ENCODE measurements at places on chromosomes 2 and 18. TPM values are rescaled to one million over a fixed set of nuclear protein-coding genes. Genes with fewer than 3 reads are reported as not detected.
A peak's percentile ranks its signal among the peaks of the same experiment; 100 is the strongest.

DNA sequence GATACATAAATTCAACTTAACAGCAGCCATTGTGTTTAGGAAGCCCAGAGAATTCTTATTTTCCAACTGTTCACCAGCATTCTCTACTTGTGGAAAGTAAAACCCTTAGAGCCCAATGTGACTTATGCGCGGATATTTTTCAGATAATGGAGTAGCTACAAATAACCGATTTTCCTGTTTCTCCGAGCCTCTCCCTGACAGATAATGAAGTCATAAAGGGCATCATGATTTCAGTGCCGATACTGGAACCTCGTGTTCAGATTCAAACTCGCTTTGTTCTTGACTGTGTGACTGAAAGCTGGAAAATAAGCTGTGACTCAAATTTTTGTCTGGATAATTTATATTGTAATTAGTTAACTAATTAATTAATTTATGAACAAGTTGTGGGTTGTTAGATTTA lies 228.2 kb downstream of the VAPA start:
- no peak for DNase-seq

DNA sequence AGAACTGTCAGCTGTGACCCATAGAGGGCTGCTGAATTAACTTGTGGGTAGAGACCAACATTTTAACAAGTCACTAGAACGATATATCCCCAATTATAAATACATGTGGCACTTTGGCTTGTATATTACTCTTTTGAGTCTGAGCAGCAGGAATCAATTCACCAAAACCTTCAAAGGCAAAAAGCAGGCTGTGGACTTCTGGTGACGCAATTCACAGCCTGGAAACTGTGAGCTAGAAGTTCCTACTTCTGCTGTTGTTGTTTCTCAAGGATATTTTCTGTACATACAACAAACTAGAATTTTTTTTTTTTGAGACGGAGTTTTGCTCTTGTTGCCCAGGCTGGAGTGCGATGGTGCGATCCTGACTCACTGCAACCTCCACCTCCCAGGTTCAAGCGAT lies 37.3 kb downstream of the PTCD3 start:
- no peak for DNase-seq

DNA sequence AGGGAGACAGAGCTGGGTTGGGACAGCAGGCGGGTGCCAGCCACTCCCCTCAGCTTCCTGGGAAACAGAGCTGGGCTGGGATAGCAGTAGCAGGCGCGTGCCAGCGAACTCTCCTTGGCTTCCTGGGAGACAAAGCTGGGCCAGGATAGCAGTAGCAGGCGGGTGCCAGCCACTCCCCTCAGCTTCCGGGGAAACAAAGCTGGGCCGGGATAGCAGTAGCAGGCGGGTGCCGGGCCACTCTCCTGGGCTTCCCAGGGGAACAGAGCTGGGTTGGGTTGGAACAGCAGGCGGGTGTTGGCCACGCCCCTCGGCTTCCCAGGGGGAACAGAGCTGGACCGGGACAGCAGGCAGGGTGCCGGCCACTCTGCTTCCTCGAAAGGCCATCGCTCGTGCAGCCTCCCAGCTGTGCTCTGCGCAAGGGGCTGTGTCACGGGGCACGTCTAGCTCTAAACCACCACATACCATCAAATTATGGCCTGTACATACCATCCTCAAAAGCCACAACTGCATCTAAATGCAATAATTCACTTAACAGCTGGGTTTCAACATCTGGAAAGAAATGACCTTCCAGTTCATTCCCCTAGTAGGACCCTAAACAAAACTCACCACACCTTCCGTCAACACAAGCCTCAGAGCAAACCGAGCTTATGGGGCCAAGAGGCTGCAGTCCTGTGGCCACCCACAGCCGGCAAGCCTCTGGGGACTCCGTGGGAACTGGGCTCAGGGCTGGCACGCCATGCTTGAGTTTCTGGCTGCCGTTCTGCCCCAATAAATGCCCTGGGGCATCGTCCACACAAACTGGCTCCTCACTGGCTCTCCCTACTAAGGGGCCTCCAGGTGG lies 228.3 kb downstream of the TWIST2 start:
- no peak for DNase-seq

DNA sequence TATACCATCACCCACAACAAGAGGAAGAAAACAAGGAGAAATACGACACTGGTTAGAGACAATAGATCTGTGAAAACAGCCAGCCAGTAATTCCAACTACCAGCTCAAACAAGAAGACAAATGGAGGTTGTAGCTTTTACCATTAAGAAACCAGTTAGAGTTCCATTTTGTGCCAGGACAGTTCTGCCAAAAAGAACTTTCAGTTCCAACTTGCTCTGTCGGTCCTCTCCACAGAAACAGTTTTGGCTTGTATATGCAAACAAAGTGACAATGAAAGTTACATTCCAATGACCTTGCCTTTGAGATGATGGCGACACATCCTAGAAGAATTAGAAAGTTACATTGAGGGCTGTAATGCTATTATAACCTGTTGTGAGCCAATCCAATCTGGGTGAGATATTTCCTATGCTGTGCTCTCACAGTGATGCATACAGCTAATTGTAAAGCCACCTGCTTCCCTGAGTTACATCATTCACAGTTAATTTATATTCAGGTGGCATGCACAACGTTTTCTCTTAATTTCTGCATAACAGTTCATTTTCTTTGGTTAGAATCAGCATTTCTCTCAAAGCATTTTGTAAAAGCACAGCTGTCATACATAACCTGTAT lies 1378.4 kb upstream of the PIK3C3 start:
- DNase-seq, result no peak

- no peak for DNase-seq
These were observed 139.6 kb upstream of the DCC start for GRCh38 chr18:52200406-52200805.

GRCh38 chr2:60839126-60839813 lies 42.1 kb upstream of the REL start:
- DNase-seq, result no peak

DNA sequence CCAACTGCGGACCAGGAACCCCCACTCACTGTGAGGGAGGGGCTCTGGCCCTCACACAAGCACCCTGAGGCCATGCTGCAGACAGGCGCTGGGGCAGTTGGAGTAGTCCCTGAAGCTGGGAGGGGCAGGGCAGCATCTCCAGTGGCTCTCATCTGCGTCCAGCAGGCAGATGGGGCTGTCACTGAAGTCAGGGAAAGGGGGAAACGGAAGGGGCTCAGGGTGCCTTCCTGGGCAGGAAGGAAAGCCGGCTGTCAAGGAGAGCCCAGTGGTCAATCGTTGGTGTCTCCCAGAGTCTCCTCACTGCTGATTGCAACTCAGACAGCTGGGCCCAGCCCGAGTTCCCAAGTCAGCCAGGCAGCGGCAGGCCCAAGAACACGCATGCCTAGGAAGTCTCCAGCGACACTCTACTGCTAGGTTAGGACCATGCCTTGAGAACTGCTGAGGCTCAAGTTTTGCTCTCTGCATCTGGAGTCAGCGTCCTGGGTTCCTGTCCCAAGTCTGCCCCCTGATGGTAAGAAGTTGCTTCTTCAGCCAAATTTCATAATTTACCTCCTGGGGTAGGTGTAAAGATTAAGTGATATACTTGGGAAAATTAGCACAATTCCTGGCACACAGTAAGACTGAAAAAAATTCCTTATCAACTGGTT lies 27.4 kb upstream of the NMUR1 start:
- DNase-seq, result peak; percentile 68

- DNase-seq, result no peak
These were observed 19.7 kb downstream of the CCDC102B start for GRCh38 chr18:68817584-68817983.

DNA sequence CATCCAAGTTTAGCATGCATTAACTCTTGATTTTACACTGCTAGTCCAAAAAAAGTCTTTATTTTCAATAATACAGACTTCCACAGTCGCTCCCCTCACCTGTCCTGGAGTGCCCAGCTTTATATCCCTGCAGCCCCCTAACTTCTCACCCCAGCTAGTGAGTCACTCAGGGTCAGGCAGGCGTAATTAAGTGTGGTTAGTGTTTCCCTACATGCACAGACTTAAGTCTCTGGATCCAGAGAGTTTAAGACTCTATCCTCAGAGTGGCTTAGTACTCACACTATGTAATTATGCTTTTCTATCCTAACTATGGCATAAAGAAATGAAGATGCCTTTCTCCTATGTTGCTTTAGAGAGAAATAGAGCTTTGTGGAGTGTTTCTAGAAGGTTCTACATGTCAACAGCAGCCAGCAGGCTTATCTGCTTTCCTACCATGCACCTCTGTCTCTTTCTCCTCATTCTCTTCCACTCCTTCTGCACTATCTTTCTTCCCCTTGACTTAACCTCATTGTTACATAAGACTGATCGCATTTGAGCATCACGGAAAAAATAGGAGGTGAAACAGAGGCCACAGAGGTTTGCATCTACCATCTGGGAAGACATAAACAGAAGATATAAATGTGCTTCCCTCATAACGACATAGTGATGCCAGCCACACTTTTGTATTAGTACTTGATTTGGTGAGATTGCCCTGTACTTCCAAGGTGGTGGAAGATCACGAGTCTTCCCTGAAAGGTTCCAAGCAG lies 34.4 kb upstream of the PMAIP1 start:
- no peak for DNase-seq

DNA sequence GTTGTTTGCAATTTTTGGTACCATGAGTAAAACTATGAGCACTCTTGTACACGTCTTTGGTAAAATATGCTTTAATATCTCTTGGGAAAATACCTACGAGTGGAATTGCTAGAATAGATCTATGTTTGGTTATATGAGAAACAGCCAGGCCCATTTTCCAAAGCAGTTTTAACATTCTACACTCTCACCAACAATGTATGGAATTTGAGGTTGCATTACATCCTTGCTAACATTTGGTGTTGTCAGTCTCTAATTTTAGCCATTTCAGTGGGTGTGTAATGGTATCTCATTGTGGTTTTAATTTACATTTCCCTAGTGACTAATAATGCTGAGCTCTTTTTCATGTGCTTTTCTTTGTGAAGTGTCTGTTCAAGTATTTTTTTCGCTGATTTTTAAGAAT lies 118.9 kb upstream of the TCF4 start:
- no peak for DNase-seq

GRCh38 chr2:460861-461260 lies 173.0 kb upstream of the ALKAL2 start:
- no peak for DNase-seq

GRCh38 chr2:180539541-180539940 lies 440.9 kb upstream of the UBE2E3 start:
- no peak for DNase-seq

GRCh38 chr18:57768537-57769326 lies 34.4 kb downstream of the ATP8B1 start:
- DNase-seq, result no peak

GRCh38 chr2:187438455-187438854 lies 9.6 kb downstream of the CALCRL start:
- no peak for DNase-seq

Gene AGAP1
- total RNA-seq, result 36.2 TPM

Gene ECEL1
- total RNA-seq, result 1.0 TPM

Gene OSGEPL1
- total RNA-seq, result 7.9 TPM

Gene CD226
- 5.4 TPM for total RNA-seq

Gene SMPD4
- 35.7 TPM for total RNA-seq

Gene SCYGR4
- not detected for total RNA-seq

Gene MC5R
- not detected for total RNA-seq

Gene DHRS9
- 6.1 TPM for total RNA-seq

Gene TTC27
- total RNA-seq, result 12.2 TPM

Gene NXPH2
- total RNA-seq, result not detected

All from lower lobe of right lung (tissue), 2 donors.